Occipital lobe (tissue), 3 donors: ENCODE measurements at places on chromosomes 2 and 18. TPM values are rescaled to one million over a fixed set of nuclear protein-coding genes. Genes with fewer than 3 reads are reported as not detected.

DNA sequence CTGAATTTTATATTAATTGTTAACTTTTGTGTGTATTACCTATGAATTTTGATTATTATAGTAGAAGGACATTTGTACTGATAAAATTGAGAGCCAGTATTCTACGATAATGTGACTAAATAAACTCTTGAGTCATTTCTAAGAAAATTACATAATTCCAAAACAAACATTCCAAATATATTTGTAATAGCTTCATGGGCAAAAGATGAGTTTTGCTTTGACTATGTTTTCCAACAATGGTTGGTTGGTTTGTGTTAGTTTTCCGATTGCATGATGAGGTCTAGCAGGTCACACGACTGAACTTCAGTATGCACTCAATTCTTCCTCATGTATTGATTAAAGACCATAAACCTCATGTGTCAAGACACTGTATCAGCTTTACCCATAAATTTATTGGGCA, 71.7 kb upstream of the WDR75 start:
- DNase-seq: no peak

DYNAP gene
- total RNA-seq: not detected

MFSD2B gene
- total RNA-seq: not detected

- no peak for DNase-seq
Observed at GRCh38 chr2:110143982-110144381, 28.4 kb upstream of the MALL start.

CREG2 gene
- 4.8 TPM for total RNA-seq

SRD5A2 gene
- total RNA-seq: not detected

DNA sequence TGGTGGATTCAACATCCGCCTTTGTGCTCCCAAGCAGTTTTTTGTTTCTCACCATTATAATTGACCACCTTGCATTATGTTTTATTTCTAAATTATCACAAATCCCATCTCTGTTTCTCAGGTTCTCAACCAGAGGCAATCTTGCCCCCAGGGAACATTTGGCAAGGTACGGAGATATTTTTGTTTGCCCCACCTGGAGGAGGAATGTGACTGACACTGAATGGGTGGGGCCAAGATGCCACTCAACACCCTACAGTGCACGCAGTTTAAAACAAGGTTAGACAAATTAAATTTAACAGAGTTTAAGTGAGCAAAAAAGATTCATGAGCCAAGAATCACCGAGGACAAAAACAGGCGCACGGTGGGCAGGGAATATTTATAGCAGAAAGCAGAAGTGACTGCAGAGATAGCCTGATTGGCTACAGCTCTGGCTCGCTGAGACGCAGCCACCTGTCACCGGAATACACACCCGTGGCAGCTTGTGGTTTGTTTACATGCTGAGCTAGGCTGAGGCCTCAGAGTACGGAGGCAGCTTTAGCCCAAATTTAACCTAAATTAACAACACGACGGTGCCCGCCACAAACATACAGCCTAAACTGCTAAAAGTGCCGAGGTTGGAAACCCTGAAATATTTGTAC, 150.0 kb upstream of the ALKAL2 start:
- no peak for DNase-seq
